ENCODE measurements at places on chromosomes 5 and 9. TPM values are rescaled to one million over a fixed set of nuclear protein-coding genes. Genes with fewer than 3 reads are reported as not detected.

TIFAB gene
- total RNA-seq, result 0.21 TPM

NEUROG1 gene
- total RNA-seq, result not detected

S100Z gene
- 0.41 TPM for total RNA-seq

ANKRD34B gene
- not detected for total RNA-seq

SMIM33 gene
- not detected for total RNA-seq

Data from pancreas (tissue), 10 donors.